ENCODE measurements at places on chromosomes 3 and 15.

GRCh38 chr3:30764891-30765290 is 129.6 kb downstream of the GADL1 start:
- DNase-seq, result no peak

GRCh38 chr3:54549607-54550220 is 378.1 kb downstream of the LRTM1 start:
- no peak for DNase-seq

- no peak for DNase-seq
Measured at GRCh38 chr3:171374661-171375285, 85.4 kb downstream of the TNIK start.

DNA sequence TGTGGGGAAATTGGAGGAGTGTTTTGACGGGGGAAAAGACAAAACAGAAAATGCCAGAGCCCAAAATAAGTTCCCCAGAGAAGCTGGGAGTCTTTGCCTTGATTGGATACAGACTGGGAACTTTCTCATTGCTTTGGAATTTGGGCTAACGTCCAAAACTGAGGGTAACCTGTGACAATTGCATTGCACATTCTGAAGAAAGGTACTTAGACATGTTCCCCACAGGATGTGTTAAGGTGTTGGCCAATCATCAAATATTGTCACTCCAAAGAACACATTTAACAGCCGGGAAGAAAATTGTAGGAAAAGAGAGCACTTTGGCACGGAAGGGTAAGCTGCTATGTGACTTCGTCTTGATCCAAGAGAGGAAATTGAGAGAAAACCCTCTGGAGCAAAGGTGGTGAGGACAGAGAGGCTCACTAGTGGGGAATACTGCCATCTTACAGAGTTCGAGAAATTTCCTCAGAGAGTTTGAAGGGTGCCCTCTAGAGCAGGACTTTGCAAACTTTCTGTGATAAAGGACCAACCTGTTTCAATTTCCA is 619.5 kb upstream of the TBL1XR1 start:
- DNase-seq, result no peak

GRCh38 chr3:45915518-45916231 is 27.6 kb upstream of the CXCR6 start:
- no peak for DNase-seq

DNA sequence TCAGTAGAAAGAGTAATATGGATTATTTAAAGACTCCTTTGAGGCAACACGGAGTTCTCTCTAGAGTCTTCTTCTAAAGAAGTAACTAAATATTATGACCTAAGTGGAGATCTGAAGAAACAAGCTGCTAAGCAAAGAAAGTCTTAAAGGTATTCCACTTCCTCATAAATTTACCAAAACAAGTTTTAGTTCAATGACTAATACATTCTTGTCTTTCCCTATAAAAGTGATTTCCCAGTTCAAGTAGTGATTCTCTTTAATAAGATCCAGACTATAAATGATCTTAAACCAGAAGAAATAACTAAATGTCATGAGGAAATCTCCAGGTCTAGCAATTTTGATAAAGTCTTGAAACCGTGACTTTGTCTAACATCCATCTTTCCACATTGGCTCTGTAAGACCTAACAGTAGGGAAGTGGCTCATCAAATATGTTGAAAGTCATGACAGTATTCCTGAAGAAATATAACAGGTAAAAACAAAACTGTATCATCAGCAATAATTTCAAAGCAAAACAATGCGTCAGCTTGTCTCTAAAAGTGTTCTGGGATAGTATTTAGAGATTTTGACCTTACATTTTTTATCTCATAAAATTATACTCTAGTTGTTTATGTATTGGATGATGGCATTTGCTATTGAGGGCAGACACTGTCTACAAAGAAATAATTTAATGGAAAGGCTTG is 51.8 kb upstream of the NEDD4 start:
- DNase-seq, result no peak

DNA sequence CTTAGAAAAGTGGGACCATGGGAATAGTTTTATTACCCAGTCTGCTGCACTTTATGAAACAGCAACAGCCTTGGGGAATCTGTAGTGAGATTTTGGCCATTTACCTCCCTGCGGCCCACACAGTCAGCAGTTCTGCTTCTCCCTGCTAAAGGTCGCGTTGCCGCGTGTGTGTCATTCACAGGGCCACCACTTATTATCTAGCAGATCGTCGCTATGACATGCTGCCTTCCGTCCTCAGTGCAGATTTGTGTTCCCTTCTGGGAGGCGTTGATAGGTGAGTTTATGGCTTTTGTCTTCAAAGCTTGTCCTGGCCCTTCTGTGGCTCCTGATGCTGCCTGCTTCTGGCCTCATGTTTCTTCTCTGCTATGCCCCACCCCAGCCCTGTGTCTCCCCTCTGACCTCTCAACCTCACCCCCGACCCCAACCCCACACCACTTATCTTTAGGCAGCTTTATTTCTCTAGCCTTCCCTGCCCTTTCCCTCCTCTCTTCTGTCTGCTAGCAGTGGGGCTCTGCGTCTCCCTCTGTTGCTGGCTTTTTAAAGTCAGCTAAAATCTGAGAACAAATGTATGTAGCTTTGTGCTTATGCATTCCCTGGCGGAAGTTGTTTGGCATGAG is 30.1 kb downstream of the DIS3L start:
- DNase-seq, result no peak

DNA sequence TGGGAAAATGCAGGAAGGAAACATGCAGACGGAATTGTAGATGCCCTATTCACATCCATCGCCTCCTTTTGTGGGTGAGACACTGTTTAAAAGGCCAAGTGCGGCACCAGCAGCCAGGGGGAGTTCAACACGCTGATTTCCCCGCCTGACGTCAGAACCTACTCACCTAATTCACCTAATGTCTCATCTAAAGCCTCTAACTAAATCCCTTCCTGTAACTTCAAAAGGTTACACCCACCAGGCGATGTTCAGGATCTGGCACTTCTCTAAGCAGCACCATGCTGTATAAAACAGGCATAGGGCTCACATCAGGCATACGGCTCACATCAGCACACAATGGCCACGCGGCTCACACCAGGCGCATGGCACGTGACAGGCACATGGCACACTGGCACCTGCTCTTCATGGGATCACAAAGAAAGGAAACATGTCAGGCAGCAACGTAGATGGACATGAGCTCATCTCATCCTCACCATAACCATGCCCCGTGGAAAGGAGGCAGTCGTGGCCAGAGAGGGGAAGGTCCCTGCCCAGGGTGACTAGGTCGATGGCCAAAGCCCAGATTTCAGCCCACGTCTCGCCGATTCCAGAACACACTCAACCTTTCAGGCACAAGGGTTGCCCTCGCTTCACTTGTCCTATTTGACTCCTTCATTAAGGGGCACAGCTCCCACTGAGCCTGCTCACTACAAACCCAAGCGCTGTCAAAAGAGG is 21.7 kb downstream of the XXYLT1 start:
- no peak for DNase-seq

GRCh38 chr3:46725621-46726314 is 8.1 kb upstream of the PRSS50 start:
- DNase-seq, result no peak

GRCh38 chr15:69767191-69767590 is 314.6 kb downstream of the RPLP1 start:
- DNase-seq, result no peak

DNA sequence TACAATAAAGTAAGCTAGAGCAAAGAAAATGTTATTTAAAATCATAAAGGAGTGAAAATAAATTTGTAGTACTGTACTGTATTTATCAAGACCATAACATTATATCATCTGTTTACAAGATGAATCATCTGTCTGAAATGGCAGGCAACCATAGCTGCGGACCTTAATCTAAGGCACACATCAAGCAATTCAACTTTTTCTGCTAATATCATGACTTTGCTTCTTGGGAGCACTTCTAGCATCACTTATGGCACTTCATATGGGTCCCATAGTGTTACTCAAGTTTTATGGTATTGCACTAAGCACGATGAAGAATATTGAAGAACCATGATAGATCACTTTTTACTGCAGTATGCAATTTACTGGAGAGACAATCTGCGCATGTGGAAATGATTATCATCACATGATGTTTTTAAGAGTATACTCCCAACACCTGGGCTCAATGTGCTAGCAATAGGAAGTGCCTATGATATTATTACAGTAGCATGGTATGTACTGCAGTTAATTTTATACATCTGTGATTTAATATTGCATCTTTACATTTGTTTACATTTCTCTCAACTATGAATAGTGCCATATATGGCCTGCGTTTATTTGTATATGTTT is 137.7 kb upstream of the NECTIN3 start:
- DNase-seq, result no peak

DNA sequence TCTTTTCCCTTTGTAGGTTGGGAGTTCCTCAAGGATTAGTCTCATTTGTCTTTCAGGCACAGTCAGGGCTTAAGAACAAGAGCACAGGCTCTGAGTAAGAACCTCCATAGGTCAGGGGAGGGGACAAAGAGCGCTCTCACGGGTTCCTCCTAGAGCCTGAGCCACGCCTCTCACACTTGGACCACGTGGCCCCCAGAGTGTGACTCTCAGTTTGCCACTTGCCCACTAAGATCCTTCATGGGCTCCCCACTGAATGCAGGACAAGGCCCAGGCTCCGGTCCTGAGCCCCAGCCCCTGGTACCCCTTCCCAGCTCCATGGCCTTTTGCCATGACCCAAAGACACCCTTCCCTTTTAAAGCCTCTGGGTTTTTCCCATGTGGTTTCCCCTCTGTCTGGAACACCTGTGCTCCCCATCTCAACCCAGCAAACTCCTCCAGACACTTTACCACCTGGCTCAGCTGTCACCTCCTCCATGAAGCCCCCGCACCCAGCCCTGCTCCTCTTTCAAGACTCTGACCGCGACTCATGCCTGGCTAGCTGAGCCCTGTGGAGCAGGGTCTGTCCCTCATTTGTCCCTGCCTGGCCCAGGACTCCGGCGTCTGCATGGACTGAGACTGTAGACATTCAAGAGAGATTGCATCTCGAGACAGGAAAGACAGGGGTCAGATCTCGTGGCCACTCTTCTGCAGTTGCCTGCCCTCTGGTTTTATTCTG is 32.7 kb downstream of the IQSEC1 start:
- no peak for DNase-seq

GRCh38 chr15:63638839-63639238 is 41.7 kb downstream of the FBXL22 start:
- no peak for DNase-seq

DNA sequence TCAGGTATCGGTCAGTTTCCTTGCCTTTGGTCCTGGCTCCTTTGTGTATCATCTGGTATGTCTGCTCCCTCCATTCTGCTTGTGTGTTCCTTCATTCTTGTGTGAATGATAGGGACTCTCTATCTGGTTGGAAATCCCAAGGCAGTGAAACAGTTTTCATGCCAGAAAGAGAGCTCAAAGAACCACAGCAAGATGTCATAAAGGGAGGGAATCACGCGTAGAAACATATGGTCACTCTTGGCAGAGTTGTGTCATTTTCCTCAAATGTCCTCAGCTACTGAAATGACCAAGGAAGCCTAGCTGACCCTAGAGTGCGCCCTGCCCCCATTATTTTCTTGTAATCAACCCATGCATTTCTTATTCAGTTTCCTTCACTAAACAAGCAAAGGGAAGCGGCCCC is 48.0 kb downstream of the RASGRP1 start:
- no peak for DNase-seq

DNA sequence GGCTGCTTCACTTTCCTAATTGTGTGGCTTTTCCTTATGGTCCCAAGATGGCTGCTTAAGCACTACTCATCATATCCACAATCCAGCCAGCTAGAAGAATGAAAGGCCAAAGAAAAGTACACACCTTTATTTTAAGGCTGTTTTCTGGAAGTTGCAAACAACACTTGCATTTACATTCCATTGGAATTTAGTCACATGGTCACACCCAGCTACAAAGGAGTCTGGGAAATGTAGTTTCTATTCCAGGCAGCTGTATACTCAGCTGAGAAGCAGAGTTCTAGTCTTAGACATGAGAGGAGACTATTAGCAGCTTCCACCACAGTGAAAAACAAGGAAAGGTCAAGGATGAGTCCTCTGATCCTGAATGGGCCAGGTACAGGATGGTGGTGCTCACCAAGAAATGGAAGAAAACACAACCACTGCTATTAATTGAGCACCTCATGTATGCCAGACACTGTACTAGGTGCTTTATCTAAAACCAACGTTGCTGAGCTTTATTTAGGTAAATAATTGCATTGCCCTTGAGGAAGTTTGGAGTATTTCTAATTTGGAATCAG is 28.0 kb upstream of the ATG7 start:
- DNase-seq, result no peak

GRCh38 chr3:64267721-64268604 is 42.7 kb upstream of the PRICKLE2 start:
- DNase-seq, result no peak

DNA sequence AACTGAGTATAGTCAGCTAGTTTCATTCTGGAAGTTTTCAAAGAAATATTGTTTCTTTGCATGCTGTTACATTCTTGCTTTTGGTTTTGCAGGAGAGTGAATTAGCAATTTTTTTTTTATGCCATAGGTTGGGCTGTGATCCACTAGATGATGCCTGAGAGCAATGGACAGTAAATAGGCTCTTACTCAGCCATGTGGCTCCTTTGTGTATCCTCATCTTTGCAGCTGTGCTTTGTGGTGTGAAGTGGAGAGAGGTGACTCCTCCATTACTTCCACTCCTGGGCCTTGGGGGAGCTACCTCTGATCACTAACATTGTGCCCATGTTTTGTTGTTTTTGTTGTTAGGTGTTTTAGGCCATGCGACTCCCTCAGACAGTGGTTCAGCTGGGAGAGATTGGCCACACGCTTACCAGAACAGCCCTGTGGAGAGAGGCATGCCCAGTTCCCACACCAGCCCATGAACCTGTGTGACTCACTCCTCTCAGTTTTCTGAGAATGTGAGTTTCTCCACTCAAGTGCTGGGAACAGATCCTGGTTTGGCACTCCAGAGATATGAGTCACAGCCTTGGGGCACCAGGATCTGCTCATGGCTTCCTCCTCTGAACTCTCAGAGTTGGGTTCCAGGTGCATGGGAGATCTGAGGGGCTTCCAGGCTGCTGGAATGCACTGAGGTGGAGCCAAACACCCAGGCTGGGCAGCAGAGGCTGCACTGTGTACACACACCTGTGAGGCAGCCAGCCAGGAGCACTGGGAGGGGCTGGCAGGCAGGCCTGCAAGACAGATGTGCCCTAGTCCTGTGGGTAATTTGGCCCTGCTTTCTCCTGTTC is 785.3 kb downstream of the ROBO2 start:
- DNase-seq, result no peak

DNA sequence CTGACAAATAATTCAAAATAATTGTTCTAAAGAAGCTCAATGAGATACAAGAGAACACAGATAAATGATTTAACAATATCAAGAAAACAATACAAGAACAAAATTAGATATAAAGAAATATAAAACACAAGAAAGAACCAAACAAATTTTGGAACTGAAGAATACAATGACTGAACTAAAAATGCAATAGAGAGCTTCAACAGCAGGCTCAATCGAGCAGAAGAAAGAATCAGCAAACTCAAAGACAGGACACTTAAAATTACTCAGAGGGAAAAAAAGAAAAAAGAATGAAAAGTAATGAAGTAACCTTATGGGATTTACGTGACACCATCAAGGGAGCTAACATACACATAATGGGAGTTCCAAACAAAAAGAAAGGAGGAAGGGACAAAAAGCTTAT is 32.1 kb downstream of the CCDC54 start:
- no peak for DNase-seq

GRCh38 chr3:21954709-21955108 is 203.7 kb upstream of the ZNF385D start:
- no peak for DNase-seq

GRCh38 chr3:44136421-44136820 is 105.3 kb upstream of the TOPAZ1 start:
- no peak for DNase-seq
